Eye (tissue), 1 donor: ENCODE measurements at places on chromosomes 7 and 10.

GRCh38 chr7:121034929-121035328 is 46.4 kb downstream of the CPED1 start:
- DNase-seq = no peak

DNA sequence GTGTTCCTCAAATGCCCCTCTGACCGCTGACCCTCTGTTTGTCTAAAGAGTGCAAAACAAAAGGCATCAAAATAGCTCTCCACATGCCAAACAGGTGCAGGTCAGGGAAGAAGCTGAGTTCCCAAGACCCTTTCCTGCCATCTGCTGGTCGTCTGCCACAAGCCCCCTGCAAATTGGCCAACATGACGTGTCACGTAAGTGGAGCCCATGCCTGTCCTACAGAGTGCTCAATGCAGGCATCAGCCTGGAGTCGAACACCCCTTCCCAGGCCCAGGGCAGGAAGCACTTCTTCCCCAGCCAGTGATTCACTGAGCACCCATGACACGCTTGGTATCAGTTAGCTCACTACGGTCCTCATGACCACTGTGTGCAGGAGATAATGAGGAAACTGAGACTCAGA is 14.1 kb downstream of the TMEM72 start:
- DNase-seq = peak; percentile 89

- DNase-seq = no peak
Measured at GRCh38 chr10:123563581-123563855, 102.6 kb upstream of the GPR26 start.

DNA sequence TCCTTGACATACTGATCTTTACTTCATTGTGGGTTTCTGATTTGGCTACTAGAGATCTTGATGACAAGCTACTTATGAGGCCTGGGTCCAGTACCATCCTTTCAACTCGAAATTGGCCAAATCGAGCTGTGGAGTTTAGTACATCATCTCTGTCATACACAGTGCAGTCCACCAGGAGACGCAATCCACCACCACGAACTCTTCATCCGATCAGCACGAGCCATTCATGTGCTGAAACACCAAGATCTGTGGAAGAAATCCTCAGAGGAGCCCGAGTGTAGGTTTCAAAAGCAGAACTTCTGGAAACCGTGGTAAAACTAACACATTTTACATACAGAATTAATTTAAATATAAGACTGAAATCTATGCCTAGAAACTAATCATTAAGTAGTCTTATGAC is 14.2 kb downstream of the DNAJC9 start:
- no peak for DNase-seq

DNA sequence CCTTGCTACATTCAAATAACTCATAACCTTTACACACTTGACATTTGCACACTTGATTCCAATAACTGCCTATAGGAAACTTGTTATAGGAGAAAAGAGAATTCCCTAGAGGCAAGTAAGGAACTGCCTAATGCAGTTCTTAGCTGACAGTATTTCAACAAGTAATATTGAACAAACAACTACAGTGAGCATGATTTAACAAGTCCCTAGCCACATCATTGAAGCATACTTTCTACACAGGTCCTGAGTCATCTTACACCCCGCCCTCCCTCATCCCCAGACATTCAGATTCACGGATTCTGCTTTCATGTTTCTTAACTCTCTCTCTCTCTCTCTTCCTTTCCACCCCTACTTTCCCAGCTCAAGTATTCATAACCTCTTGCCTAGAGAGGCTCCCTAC is 153.5 kb downstream of the LSM5 start:
- no peak for DNase-seq

DNA sequence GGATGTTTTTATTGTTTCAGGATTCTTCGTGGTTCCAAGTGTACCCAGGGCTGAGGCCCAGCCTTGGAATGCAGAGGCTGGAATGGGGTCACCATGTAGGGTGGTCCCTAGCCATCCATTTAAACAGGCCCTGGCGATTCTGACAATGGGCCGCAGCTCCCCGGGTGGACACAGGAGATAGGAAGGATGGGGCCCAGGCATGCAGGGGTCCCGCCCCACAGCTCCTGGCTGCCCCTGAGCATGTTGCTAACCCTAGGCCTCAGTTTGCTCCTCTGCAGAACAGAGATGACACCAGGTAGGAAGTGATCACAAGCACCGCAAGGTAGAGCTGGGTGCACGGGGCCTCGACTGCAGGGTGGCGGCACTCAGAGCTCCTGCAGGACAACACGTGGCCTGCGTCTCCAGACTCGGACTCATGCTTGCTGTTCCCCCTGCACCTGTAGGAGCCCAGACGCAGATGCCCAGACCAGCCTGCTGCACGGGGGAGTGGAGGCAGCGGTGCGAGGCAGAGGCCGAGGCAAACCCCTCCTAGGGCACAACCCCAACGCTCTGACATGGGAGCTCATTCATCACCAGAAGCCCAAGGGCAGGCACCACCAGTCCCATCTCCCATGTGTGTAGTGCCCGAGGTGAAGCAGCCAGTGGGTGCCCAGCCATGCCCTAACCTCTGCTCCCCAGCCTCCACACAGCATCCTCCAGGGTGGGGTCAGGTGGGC is 25.5 kb downstream of the VIPR2 start:
- no peak for DNase-seq

DNA sequence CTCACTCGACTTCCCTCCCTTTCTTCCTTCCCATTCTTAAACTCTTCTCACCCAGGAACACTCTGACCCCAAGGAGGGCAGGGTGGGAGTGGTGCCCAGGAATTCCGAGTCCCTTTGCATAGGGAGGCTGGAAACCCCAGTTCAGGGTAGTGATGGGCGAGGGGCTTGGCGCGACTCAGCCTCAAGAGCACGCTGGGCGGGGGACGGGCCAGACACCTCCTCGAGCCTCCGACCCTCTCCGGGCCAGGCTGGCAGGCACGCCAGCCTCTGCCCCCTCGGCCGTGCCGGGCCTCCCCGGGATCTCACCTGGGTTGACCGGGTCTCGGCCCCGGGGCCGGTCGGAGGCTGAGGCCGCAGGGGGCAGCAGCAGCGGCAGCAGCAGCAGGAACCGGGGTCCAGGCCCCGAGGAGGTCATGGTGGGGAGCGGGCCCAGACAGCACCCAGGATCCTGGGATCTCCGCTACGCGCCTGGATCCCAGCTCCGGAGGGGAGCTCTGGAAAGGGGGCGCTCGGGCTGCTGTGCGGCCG is 457 bp downstream of the PLOD3 start:
- peak; percentile 43 for DNase-seq

DNA sequence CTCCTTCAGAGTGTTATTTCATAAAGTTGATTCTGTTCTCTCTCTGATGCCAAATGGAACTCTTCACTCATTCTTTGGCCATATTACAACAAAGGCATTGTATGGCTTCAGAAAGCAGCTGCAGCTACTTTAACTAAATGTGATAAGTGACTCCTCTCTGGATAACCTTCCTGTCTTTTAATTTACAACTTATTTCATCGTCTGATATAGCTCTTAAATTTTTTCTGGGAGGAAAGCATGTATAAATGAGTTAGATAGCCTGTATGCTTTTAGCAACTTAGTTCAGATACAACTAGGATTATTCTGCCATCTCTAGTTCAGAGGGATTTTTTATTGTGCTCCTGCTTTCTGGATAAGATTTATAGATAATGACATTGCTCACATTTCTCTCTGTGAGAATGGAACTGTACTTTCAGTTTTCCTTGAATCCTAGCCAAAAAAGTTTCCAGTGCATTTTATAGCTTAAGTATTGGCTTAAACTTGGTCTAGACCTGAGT is 57.5 kb downstream of the KLHDC10 start:
- no peak for DNase-seq

DNA sequence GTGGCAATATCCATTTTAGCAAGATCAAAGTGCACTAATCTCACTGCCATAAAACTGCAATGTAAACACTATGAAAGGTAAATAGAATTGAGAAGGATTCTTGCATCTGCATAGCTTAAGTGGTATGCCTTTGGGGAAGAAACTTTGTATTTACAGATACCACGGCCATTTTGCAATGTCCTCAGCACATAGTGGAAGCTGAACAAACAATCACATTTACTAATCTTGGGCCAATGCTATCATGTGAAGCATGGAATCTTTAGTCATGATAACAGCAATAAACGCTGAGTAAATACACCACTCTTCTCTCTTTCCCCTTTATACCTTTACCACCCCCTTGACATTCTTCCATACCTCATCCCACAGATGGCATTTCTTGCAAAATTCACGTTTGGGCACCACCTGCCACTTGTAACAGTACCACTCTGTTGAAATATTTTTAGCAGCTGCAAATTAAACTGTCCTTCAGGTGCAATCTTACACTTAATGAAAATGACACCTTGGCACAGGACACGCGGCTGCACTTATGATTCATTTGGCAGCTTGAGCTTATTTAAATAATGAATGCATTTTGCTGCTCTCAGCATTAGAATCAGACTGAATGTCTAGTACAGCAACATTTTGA is 171.8 kb downstream of the SEMA3A start:
- DNase-seq = no peak

DNA sequence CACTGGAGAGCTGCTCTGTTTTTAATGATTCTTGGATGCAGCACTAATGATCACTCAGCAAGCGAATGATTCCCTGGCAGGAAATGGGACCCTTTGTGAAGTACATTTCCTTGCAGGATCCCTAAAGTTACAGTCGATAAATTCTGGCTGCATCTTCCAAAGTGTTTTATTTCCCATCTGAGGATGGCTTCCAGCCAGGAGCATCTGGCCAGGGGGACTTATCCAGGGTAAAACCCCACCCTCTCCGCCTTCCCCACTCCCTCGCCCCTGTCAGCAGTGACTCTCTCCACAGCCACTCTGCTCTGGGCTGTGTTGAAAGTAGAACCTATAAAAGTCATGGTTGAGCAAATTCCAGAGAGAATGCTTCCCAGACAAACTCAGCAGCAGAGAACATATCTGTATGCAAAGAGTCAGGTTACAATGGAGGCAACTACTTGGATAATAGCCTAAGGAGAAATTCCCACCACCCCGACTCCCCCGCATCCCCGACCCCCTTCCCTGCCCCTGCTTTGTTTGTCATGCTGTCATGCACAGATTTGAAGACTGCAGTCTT is 111.0 kb upstream of the ANLN start:
- DNase-seq = peak; percentile 73

- peak; percentile 67 for DNase-seq
Measured at GRCh38 chr10:116147147-116147905, 125.7 kb downstream of the GFRA1 start.

GRCh38 chr7:130415006-130415405 is 25.8 kb downstream of the CEP41 start:
- DNase-seq = no peak

- no peak for DNase-seq
Measured at GRCh38 chr7:30178748-30179436, 44.1 kb downstream of the MTURN start.

DNA sequence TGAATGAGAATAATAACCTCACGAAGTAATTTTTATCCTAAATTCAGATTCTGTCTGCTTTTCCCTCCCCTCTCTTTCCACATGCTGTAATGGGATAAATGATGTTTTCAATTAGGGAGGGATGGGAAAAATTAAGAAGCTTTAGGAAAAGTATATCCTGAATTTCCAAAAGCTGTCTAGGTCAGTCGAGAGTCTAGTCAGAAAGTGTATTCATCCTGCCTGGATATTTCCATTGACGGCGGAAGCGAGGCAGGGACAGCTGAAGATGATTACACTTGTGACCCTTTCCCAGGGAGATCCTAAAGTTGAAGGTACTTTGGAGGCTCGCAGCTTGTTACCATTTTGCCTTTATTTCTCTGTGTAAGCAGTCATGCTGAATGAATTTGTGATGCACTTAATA is 204.1 kb downstream of the ZNF365 start:
- DNase-seq = peak; percentile 26

GRCh38 chr10:133133471-133134231 is 26.4 kb upstream of the KNDC1 start:
- DNase-seq = no peak

DNA sequence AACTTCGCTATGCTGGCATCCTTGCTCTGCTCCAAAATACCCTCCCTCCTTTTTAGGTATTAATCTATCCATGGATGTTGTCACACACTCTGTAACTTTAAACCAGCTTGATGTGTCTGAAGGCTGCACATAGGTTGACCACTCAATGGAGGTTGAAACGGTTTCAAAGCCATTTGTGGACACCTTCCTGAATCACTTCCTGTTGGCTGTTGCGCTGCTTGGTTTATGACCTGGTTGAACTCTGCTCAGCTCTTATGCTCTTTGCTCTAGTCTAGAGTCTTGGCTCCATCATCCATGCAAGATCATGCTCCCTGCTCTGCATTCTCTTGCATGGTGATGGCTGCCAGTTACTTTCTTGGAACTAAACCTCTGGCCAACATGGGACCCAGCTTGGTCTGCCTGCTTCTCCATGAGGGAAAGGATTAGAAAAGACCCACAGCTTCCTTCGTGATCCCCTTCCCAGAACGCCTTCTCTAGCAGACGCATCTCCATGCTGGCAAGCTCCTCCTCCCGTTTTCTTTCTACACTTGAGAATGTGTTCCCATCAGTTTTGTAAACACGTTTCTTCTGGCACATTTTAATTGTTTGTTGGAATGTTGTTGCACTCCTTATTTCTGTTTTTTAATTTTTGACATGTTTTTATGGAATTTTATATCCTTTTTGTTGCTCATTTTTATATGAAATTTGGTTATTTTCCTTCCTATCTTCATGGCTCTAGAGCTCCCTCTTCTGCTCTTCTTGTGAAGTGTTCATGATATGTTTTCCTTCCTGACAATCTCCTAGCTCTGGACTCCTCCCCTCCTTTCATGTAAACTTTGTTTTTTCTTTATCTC is 149.8 kb downstream of the XPNPEP1 start:
- DNase-seq = peak; percentile 66

- DNase-seq = no peak
Measured at GRCh38 chr10:120970595-120971529, 119.7 kb downstream of the WDR11 start.

GRCh38 chr7:134415700-134416099 is 43.2 kb downstream of the AKR1B1 start:
- DNase-seq = no peak

DNA sequence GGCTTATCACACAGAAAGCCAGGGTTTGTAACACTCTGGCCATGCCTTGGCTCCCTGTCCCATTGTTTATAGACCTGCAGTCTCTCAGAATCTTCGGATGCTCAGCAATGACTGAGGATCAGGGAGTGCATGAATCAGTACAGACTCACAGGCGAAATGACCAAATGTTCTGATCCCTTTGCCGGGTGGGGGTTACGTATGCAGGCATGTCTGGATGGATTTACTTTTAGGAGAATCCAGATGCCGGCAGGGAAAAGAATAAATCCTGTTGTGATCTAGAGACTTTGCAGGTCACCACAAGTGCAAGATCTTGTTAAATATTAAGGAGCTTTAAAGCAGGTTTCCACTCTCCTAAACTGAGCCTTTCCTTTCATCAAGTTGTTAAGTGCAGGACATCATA is 149.5 kb downstream of the SFMBT2 start:
- no peak for DNase-seq
